ENCODE measurements at places on chromosomes 1 and 21.

DNA sequence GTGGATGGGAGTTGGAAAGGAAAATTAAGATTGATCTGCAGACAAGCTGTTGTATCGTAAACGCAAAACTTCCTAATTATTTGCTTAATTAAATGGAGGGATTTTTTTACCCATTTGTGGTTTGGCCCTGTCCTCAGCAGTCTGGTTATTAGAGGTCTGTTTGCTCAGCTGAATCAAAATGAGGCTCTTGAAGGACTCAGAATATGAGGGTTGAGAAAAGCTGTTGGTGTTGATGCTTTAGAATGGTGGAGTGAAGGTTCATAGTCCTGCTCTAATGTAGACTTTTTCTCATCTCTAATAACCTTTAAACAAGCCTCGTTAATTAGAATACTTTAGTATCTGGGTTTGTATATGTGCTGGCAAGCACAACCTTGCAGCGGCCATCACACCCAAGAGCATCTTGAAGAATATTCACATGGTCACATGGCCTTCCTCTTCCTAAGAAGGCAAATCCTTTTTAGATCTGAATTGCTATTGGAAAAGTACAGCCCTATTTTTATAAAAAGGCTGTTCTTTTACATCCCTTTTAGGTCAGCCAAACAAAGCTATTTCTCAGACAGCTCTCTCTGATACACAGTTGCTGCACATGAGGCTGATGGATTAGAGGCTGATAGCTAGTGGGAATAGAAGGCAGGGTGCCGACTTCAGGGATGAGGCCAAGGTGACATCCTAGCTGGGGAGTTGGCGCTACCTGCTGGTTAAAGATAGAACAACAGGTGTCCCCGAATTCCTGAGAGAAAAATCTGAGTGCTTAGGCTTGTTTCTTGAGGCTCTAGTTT lies 53.8 kb downstream of the MACF1 start:
- DNase-seq = peak; percentile 42

DNA sequence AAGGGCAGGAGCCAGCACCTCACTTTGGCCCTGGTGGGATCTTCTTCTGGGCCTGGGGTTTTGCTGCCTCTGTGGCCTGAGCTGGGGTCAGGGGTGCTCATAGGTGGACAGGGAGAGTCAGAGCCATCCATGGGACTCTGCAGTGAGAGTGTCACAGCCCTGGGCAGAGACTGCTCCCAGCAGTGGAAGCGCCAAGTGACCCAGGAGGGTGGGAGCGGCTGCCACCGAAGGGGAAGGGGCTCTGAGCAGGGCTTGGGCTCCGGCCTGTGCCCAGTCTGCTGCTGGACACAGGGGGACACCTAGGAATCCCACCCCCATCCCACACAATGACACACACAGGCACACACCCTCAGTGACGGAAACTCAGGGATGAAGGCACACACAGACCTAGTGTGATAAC lies 368 bp downstream of the CLCNKB start:
- DNase-seq = no peak

DNA sequence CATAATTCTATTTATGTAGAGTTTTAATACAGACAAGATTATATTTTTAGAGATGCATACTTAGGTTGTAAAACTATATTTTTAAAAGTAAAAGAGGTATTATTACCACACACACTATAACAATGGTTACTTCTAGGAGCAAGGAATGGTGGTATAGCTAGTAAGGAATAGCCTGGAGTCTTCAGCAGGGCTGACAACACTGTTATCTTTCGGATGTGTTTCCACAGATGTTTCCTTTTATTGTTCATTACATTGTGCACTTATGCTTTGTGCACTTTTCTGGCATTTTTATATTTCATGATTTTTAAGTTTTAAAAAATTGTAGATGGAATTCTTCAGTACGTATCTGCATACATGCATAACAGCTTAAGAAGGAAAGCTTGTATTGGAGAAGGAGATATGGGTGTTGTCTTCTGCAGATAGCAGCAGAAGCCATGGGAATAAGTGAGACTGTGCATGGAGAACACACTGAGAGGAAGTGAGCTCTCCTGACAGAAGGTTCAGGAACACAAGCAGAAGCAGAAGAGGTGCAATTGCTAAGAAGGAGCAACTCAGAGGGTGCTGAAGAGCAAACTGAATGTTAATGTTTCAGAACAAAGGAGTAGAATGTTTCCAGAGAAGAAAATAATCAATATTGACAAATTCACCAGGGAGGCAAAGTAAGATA lies 91.8 kb downstream of the UCHL5 start:
- no peak for DNase-seq

- DNase-seq = no peak
Observed at GRCh38 chr1:5960336-5960735, 31.9 kb downstream of the NPHP4 start.

DNA sequence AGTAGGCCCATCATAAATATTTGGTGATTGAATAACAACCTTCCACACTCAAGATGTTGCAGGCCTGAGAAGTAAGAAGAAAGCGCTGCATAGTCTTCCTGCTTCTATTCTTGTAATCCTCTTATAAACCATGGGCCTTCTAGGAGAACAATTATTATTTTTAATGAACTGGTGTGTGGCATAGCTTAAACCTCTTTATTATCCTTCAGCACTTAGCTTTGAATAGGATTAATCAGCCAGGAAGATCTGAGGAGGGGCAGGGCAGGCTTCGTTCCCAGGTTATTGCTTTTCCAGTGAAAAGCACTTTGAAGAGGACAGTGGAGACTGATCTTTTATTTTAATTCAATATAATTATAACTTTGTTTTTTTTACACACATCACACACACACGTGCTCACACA lies 42.3 kb downstream of the KIF26B start:
- DNase-seq = no peak

DNA sequence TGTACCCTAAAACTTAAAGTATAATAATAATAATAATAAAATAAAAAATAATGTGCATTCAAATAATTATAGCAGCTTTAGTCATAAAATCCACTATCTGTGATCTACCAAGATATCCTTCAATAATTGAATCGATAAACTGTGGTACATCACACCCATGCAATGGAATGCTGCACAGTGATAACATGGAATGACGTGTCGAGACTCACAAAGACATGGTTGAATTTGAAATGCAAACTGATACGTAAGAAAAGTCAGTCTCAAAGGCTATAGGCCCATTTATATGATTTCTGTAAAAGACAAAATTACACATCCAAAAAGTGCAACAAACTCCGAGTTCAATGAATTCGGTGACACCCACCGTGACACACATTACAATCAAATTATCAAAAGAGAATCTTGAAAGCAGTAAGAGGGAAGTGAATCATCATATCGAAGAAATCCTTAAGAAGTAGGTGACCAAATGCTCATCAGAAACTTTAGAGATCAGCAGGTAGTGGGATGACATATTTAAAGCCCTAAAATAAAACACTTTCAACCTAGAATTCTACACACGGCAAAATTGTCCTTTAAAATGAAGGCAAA lies 5.2 kb upstream of the SPRR2E start:
- DNase-seq = no peak

- DNase-seq = no peak
Observed at GRCh38 chr21:42294273-42294880, 20.8 kb downstream of the TFF3 start.

DNA sequence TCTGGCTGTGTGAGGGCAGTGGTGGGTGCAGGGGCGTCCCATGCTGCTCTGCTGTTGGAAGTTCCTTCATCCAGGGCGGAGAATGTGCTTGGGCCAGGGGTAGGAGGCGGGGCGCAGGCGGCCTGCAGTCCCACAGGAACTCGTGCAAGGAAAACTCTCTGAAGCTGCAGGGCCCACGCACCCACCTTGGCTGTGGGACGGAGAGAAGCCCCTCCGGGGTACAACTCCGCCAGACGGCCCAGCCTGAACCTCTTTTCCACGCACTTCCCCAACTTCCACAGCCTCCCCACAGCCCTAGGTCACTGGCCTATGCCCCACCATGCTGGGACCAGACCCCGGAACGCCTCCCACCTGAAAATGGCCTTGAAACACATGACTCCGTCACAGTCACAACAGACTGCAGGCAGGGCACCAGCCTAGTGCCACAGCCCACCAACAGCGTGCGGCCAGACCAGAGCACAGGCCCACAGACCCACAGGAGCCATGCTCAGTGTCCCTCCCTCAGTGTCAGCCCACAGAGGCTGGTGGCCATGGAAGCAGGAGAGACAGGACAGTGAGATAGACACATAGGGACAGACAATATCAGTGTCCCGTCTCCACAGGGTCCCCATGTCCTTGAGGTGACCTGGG lies 47.8 kb downstream of the WNT9A start:
- DNase-seq = no peak

- DNase-seq = no peak
Observed at GRCh38 chr21:28393279-28393678, 599.4 kb downstream of the LTN1 start.

DNA sequence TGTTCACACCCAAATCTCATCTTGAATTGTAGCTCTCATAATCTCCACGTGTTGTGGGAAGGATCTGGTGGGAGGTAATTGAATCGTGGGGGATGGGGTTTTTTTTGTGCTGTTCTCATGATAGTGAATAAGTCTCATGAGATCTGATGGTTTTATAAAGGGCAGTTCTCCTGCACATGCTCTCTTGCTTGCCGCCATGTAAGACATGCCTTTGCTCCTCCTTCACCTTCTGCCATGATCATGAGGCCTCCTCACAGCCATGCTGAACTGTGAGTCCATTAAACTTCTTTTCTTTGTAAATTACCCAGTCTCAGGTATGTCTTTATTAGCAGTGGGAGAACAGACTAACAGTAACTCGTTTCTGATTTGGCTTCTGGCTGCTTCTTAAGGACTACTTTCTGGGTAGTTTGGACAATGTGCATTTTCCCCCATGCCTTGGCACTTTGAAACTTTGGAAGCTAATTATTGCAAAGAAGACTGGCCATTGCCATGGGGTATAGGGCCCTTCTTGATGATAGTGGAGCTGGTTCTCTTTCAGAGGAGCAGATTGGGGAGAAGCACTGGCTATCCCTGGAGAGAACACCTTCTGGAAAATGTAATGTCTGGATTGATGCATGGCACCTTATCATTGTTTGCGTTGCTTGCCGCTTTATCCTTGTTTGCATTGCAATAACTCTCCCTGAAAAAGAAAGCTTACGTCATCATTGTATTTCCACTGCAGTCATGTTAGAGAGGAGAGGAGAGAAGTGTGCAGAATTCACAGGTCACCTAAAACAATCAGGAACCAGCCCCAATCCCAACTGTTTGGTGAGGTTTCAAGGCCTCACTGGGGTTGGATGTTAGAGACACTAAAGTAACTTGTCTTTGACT lies 5.9 kb downstream of the CNIH3 start:
- no peak for DNase-seq

DNA sequence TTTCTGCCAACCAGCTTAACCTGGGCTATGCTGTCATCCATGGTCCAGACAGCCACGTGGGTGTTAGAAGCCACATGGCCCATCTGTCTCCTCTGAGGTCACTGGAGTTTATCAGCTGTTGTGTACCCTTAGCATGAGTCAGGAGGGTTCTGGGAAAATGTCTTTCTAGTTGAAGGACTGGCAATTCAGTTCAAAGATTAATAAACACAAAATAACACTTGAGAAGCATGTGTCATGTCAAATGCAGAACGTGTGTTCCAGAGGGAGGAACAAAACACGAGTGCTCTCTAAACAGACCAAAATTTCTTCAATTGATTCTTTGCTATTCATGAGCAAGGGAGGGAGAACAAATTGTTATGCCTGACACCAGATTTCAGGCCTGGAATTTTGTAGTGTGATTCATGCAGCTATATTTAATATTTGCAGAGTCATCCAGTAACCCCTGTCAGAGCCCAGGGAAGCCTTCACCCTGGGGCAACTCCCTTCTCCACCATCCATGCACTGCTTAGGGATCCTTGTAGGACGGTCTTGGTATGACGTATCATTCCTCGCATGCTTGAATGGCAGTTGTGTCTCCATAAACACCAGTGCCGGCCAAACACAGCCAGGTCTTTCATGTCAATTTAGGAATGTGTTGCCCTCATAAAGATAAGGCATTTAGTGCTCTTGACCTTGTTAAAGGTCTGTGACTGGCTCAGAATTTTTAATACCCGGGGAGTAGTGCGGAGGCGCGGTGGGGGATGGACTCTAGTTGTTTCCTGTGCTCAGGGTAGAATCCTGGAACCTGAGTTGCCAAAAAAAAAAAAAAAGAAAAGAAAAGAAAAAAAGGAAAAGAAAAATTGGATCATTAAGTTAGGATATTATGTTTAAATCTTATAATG lies 27.7 kb upstream of the DYRK1A start:
- no peak for DNase-seq

- no peak for DNase-seq
Observed at GRCh38 chr1:64572222-64572900, 102.4 kb downstream of the CACHD1 start.
